Activated T-helper 2 cell treated with anti-CD3 and anti-CD28 coated beads, Interferon-gamma antibody, Interleukin-2, Interleukin-4, amounts not matched to agents 10 μg/mL and 5 μg/mL and 100 μg/mL, durations not matched to agents 14 hours and 24 hours and 36 hours (primary cell): ENCODE measurements at places on chromosomes 4 and X.
A peak's percentile ranks its signal among the peaks of the same experiment; 100 is the strongest.

DNA sequence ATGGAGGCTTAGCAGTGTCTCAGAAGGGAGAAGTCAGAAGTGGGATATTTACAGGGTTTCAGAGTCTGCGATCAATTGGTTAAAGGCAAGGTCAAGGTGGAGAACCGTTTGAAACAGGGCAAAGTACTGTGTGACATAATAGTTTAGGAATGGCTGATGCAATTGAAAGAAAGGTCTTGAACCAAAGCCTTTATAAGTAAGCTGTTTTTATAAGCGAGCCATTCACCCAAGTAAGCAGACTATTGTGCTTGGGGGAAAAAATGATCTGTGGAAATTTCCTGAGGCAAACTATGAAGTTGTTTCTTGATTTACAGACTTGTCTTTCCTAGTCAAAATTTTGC, 327.3 kb downstream of the CAMK2D start:
- DNase-seq: no peak

DNA sequence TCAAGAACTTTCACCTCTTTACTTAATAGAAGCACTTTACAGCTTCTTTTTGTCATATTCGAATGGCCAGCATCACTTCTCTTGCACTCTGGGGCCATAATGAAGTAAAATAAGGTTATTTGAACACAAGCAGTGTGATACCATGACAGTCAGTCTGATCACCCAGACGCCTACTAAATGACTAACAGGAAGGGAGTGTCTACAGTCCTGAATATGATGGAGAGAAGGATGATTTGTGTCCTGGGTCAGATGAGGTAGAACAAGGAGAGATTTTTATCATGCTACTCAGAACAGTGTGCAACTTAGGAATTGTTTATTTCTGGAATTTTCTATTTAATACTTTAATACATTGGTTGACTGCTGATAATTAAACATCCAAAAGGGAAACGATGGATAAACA, 284.2 kb upstream of the F9 start:
- no peak for DNase-seq

GRCh38 chr4:87067124-87067885, 132.5 kb downstream of the AFF1 start:
- DNase-seq: no peak

DNA sequence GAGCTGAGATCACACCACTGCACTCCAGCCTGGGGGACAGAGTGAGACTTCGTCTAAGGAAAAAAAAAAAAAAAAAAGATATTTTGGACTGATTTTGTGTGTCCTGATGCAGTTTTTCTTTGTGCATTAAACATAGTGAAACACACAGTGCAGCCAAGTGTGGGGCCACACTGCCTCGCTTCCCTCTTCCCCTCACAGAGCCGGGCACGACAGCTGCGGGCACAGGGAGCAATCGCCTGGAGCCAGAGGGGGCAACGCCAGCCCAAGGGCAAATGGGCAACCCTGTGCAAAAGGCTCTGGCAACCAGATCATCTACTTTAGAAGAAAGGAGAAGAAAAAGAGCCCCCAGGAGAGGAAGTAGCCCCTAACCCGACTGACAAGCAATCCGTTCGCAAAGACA, 13.5 kb upstream of the CCNQ start:
- DNase-seq: no peak

GRCh38 chr4:99462875-99463464, 27.8 kb upstream of the ADH7 start:
- DNase-seq: peak; percentile 23

DNA sequence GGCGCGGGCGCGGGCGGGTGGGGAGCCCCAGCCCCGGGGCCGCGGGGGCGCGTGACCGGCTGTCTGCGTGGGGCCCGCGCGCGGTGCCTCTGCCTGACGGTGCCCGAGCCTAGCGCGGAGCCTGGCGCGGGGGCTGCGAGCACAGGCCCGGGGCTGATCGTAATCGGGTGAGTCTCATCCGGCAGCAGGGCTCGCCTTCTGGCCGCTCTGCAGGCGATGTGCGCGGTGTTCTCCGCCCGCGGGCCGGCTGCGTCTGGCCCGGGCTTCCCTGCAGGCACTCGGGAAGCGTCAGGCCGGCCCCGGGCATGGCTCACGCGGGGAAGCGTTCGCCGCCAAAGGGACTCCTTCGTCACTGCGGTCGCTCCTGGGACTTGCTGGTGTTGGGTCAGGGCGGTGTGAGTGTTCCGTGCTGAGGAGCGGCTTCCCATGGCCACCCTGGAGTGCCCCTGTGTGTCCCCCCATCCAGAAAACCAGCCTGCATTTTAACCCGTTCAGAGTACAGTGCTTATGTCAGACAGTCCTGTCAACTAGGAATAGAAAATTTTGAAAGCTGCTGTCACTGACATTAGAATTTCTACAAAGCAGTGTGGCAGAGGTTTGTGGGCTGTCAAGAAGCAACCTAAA, 40.6 kb downstream of the FAM149A start:
- no peak for DNase-seq

DNA sequence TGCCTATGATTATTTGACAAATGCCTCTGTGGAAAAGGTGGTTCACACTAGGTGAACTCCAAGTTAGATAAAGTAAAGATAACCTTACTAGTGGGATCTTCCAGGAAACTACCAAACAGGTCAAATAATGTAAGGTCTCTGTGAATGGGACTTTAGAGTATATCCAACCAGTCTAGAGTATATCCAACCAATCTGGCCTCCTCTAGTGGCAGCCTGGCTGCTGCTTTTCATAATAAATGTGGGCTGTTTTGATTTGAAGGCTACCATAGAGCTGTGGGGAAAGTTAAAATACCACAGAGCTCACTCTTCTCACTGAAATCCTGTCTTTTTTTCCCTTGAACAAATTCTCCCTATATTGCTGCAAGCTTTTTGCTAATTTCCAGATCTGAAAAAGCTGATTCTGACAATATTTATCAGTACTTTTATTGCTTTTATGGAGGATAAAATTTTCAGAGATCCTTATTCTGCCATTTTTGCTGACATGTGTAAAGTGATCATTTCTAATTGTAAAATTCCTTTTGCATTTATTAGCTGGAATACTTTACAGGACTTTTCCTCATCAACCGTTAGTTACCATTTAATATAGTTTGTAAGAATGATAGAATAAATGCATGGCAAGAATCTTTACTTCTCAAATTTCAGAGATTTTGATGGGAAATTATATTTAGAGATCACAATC, 111.3 kb downstream of the TET2 start:
- DNase-seq: no peak
